NCI-H2227 treated with DMSO at 0.1 percent for 48 hours (cell line): ENCODE measurements at places on chromosomes 1 and 21.

- DNase-seq, result no peak
Measured at GRCh38 chr21:18521204-18521603, 117.6 kb upstream of the TMPRSS15 start.

GRCh38 chr1:241034203-241034936 is 322.6 kb downstream of the RGS7 start:
- no peak for DNase-seq

- no peak for DNase-seq
Measured at GRCh38 chr1:7418442-7419080, 352.5 kb upstream of the VAMP3 start.

- DNase-seq, result no peak
Measured at GRCh38 chr1:216740331-216740730, 17.1 kb upstream of the ESRRG start.

- DNase-seq, result no peak
Measured at GRCh38 chr1:216596281-216596862, 126.9 kb downstream of the ESRRG start.
